ENCODE measurements at places on chromosomes 16 and 17. TPM values are rescaled to one million over a fixed set of nuclear protein-coding genes. Genes with fewer than 3 reads are reported as not detected.

CHST4 gene
- not detected for total RNA-seq

CES5A gene
- total RNA-seq = not detected

ZACN gene
- not detected for total RNA-seq

SULT1A4 gene
- 5.5 TPM for total RNA-seq

KATNIP gene
- total RNA-seq = 19.3 TPM

CDH13 gene
- total RNA-seq = 111 TPM

TPSG1 gene
- not detected for total RNA-seq

SEZ6L2 gene
- total RNA-seq = 6.9 TPM

GRCh38 chr17:28494445-28495188 is 11.5 kb upstream of the FOXN1 start:
- peak; percentile 7 for DNase-seq

GRCh38 chr17:27379888-27380533 is 76.2 kb upstream of the KSR1 start:
- DNase-seq = no peak

DNA sequence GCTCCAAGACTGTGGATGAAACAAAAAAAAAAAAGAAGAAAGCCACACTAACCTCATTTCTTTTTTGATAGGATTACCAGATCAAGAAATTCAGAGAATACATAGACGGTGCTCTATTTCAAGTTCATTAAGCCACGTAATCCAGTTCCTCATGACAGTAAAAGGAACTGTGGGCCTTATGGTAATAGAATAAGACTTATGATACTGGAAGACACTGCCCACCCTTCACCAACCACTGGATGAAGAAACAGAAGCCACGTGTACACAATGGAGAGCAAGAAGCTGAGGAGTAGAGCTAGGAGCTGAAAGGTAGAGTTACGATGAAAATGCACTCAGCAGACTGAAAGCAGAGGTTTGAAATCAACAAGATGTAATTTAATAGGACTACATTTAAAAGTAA is 11.2 kb downstream of the NCBP3 start:
- DNase-seq = no peak

- DNase-seq = no peak
These were observed 296.8 kb downstream of the GRIN2A start for GRCh38 chr16:9885467-9885866.

DNA sequence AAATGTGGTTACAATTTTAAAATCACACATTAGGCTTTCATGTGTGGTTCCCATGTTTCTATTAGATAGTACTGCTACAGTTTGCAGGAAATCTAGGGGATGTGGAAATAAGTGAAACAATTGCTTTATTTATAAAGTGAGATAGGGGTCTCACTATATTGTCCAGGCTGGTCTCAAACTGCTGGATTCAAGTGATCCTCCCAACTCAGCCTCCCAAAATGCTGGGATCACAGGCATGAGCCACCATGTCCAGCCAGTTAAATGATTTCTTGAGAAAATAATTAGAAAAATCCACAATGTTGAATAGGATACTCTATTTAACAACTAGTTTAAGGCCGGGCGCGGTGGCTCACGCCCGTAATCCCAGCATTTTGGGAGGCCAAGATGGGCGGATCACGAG is 42.0 kb downstream of the UBE2G1 start:
- DNase-seq = no peak

- no peak for DNase-seq
These were observed 5.4 kb downstream of the VMP1 start for GRCh38 chr17:59712862-59713261.

DNA sequence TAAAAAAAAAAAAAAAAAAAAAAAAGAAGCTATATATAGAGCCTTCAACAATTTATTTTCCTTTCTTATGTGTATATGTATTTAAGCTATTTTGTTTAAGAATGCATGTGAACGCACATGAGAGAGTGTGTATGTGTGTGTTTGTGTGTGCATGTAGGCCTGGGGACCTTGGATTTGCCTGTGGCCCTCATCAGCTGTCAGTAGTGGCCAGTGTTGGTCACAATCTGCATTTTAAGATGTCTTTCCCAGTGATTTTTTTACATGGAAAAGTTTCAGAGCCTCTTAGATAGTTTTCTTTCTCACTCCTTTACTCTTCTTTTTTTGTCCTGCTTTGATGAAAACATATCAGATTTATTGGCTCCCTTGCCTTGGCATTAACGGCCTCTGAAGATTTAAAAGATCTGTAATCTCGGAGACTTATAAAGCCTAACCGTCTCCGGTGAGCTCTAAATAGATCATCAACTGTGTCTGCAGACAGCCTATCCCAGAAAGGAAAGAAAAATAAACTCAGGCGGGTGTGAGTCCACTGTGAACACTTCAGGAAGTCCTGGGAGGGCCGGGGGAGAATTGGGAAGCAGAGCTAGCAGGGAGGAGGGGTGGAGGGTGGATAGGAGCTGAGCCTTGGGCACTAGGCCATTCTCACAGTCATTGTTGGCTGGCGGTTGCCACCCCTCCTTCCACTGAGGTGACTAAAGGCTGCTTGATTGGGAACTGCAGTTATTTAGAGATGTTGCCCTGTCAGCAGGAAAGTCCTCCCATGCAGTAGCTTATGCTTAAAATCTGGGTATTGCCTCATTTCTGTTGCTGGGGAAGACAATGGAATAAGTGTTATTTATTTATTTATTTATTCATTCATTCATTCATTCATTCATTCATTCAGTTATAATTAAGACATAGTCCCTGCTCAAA is 86.8 kb downstream of the WWP2 start:
- peak; percentile 29 for DNase-seq

DNA sequence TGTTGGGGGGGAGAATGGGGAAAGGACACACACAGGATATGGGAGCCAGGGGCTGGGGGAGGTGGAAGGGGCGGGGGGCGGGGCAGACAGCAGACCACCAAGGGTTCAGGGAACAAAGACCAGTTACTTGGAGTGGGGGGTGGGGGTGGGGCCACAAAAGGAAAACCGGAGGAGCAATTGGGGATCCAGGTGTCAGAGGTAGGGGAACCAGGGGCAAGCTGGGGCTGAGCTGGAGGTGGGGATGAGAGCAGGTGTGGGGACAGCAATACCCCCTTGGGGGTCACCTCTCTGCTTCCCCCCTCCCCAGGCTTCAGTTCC is 1.4 kb upstream of the ORAI3 start:
- DNase-seq = no peak

GRCh38 chr16:28974437-28975157 is at the start of gene SPNS1:
SPNS1 (plus strand) TSS chr16:28974778; CDS start chr16:28975152, 374 bp downstream.
- peak; percentile 71 for DNase-seq

Measured in glomerular endothelial cell (primary cell).